Articular chondrocyte of knee joint (primary cell): ENCODE measurements at places on chromosomes 1 and 21. TPM values are rescaled to one million over a fixed set of nuclear protein-coding genes. Genes with fewer than 3 reads are reported as not detected.

MROH9 gene
- 0.22 and 0.26 TPM in 2 replicates for total RNA-seq

FHAD1 gene
- 0.11 and 0.52 TPM in 2 replicates for total RNA-seq

NPHP4 gene
- total RNA-seq = 6.1 and 7.1 TPM in 2 replicates

OR2M3 gene
- total RNA-seq = not detected in 2 replicates

KRTAP7-1 gene
- not detected in 2 replicates for total RNA-seq

KCNK1 gene
- total RNA-seq = 10.5 and 12.3 TPM in 2 replicates

TRIM63 gene
- not detected in 2 replicates for total RNA-seq

ZNF593 gene
- total RNA-seq = 17.8 and 18.5 TPM in 2 replicates

GSTM1 gene
- total RNA-seq = 19.2 TPM in 1 of 2 replicates, not detected in the other

NPPB gene
- not detected in 2 replicates for total RNA-seq
